ENCODE measurements at places on chromosomes 2 and 18.

GRCh38 chr2:39632876-39633275 lies 32.8 kb upstream of the TMEM178A start:
- DNase-seq: no peak

DNA sequence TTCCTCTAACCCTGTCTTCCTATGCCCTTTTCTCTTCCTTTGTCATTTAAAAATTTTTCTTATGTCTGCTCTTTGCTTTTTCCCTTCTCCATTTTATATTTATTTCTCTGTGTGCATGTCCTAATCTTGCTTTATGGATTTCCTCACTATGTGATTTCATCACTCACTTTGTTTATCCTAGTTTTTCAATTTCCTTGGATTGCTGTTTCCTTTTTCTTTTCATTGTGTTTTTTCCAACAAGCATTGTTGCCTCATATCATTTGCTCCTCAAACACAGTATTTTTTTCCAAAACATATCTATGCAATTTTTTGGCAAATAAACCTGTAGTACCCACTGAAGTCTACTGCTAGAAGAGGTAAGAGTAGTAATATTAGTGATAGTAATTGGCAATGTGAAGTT lies 67.4 kb upstream of the PNPT1 start:
- no peak for DNase-seq

DNA sequence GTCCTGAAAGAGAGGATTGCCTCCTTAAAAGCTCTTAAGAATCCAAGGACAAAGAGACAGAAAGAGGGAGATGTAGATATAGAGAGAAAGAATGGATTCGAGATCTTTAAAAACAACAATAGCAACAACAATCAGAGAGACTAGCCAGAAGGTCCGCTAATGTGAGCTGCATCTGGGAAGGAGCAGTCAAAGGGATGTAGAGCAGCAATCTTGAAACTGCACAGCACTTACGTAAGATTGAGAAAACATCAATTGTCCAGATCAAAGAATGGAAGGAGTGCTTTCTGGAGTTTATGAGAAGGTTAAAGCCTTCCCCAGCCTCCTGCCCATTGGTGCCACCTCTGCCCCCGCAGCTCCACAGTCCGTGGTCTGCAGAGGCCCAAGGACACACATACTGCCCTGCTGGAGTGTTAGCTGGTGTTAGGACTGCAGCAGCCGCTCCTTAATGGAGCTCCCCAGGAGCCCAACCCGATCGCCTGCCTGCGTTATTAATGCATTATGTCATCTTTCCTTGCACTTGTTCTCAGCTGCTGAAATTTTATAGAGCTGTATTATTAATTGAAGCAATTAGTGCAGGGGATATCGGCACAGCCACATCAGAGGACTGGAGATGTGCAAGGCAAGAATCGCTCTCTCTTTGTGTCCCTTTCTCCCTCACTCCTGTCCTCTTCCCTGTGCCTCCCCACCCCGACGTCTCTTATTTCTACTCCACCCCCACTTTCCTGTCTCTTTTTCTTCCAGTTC lies 94.2 kb upstream of the STPG4 start:
- no peak for DNase-seq

- no peak for DNase-seq
Measured at GRCh38 chr2:234357666-234358065, 139.2 kb downstream of the ARL4C start.

- DNase-seq: no peak
Measured at GRCh38 chr2:145020694-145021093, 500.8 kb upstream of the ZEB2 start.
